ENCODE measurements at places on chromosomes 16 and 17. TPM values are rescaled to one million over a fixed set of nuclear protein-coding genes. Genes with fewer than 3 reads are reported as not detected.
A peak's percentile ranks its signal among the peaks of the same experiment; 100 is the strongest.

DNA sequence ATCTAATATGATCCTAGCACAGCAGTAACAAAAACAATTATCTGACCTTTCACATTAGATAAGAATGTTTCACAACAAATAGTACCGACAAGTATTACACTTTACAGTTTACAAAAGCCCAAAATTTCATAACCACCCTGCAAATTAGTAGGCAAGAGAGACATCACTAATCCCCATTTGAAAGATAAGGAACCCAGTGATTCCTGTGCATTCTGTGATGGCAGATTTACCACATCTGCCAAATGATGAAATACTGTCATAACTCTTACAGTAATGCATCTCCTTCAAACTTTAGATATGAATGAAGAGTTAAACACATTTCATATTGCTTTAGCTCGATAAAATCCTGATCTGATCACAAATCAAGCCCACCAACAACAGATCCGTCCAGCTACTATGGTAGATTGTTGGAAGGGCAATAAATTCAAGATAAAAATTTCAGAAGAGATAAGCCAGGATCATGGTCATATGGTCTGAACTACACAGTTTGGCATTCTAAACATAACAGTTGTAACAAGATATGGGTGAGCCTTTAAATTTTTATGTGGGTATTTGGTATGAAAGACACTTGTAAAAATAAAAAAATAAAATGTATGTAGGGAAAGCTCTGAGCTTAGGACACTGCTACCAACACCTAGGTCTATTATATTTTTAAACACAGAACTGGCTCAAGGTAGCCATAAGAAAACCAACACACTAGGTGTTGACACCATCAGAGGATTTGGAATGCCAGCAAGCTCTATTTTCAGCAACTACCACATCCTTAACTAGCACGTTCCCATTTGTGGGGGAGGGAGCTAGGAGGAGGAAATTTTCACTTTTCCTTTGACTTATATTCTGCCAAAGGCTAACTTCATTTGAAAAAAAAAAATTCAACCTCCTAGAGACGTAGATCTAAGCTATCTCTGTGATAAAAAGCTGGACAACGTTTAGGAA is 9.3 kb downstream of the YWHAE start:
- DNase-seq = no peak

GRCh38 chr17:57533684-57534305 is 211.3 kb downstream of the CCDC182 start:
- no peak for DNase-seq

GRCh38 chr17:10439816-10440215 is 18.1 kb upstream of the MYH8 start:
- DNase-seq = no peak

DNA sequence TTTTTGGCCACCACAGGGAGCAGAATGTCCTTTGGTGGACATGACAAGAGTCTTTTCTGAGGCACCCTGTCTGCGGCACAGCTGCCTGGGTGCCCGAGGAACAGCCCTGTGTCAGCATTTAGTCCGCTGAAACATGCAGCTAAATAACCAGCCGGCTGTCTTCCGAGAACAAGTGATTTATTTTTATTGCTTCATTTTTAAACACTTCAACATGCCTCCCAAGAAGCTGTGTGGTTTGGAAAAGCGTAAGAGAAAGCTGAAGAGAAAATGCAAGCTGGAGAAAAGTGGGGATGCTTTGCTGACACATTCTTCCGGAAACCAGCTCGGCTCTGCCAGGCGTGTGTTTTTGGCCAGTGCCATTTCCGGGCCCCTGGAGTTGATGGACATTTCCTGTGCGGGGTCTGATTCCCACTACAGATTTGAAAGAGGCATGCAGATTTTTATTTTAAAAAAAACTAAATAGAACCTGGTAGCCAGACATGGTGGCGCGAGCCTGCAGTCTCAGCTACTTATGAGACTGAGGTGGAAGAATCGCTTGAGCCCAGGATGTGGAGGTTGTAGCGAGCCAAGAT is 94.7 kb downstream of the SEC14L1 start:
- DNase-seq = peak; percentile 66

PCTP gene
- 9.3 TPM for total RNA-seq

TNFRSF17 gene
- total RNA-seq = not detected

DNA sequence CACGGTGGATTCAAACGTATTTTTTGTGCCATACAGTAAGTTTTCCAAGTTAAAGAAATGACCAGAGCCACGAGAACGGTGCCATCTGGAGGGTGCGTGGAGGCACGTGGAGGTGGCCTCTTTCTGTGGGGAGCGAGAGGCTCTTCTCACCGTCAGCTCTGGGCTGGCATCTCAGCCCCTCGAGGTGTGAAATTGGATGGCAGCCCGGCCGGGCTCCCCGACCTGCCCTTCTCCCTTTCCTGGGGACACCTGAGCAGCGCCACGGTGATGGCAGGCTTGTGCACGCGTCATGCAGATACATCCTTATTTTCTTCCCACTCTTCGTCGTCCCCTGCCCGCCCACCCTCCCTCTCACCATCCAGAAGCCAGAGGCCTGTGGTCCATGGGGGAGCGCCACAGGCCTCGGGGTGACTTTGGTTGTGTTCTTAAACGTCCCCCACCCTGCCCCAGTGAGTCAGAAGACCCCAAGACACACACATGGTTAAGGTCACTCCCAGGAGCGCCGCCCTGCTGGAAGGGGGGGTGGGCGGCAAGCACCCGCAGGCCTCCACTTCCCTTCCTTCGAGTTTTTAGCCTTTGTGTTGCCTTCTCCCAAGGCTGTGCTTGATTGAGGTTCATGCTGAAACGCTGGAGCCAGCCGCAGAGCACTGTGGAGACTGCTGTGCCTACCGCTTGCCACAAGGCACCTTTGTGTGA is 109.4 kb downstream of the BANP start:
- DNase-seq = no peak

ACLY gene
- total RNA-seq = 203 TPM

DNA sequence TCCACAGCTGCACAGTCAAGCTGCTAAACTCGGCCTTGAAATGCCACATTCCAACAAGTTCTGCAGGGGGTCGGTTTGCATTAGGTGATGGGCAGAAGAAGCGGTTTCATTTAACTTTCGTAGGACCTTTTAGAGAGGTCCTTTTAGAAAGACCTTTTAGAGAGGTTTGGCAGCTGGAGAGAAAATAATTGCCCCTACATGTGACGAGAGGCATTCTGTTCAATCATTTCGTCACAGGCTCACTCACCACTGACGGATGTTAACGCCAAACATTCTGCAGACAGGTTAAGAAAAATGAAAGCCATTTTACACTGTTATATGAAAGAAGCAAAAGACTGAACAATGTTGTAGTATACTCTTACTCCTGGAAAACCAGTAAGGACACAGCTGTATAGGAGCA is 76.5 kb upstream of the ZNF423 start:
- DNase-seq = no peak

KRT31 gene
- not detected for total RNA-seq

DNA sequence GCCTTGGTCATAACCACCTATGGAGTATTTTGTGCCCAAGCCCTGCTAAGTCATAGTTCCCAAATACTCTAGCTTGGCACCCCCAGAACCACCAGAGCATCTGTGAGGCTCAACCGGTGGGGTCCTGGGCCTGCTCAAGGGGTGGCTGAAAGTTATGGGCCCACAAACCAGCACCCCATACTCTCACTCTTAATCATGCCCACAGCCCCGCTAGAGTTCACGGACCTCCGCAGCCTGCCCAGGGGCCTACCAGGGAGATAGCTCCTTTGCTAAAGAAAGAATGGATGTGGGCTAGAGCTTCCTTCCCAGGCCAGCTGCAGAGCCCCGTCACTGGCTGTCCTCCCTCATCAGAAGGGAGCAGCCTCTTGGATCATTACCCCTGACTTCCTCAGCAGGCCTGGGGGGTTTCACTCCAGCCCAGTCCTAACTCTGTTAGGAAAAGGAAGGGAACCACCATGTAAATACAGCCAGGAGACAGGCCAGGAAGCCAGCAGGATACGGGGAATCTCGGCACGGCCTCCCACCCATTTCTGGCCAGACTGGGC is 1.4 kb downstream of the GIT1 start:
- no peak for DNase-seq

DNA sequence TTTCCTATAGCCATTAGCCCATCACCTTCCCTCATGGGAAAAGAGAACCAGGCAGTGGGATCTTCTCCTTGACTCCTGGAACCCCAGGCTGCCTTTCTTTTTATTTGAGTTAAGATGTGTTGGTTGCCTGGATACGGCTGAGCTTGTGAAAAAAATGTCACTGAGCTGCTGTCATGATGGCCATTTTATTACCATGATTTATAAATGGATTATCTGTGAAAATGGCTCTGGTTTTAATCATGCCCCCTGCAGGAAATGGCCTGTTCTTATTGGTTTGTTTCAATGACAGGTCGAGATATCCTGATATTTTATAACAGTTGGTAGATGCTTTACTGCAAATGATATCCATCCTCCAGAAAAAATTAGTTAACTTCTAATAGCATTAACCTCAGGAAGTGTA is 640.4 kb downstream of the CDH11 start:
- DNase-seq = no peak

- peak; percentile 56 for DNase-seq
These were observed 28.4 kb upstream of the MED13 start for GRCh38 chr17:62093188-62094155.

DNA sequence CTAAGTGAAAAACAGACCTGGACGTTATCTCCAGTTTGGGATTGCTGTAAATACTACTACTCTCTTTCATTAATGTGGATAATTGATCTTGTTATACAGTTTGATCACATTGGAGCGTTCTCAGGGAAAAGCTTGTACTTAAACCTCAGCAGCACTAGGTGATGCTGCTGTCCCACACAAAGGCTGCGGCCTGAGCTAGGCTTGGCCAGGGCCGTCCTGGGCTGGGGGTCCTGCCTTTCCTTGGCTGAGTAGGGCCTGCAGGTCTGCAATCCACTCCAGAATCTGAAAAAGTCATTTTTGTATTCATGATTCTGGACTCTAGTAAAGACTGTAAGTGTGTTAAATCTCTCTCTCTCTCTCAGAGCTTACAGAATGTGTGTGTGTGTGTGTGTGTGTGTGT is 23.7 kb upstream of the PMFBP1 start:
- DNase-seq = no peak

GRCh38 chr16:1895949-1896675 is 22.1 kb downstream of the HS3ST6 start:
- no peak for DNase-seq

ESRP2 gene
- 0.27 TPM for total RNA-seq

All from activated CD4-positive, alpha-beta memory T cell treated with anti-CD3 and anti-CD28 coated beads for 36 hours (primary cell).